A549 (cell line): ENCODE measurements at places on chromosomes 2 and 18.

- no peak for DNase-seq
Observed at GRCh38 chr2:16615687-16616615, 49.7 kb downstream of the CYRIA start.

DNA sequence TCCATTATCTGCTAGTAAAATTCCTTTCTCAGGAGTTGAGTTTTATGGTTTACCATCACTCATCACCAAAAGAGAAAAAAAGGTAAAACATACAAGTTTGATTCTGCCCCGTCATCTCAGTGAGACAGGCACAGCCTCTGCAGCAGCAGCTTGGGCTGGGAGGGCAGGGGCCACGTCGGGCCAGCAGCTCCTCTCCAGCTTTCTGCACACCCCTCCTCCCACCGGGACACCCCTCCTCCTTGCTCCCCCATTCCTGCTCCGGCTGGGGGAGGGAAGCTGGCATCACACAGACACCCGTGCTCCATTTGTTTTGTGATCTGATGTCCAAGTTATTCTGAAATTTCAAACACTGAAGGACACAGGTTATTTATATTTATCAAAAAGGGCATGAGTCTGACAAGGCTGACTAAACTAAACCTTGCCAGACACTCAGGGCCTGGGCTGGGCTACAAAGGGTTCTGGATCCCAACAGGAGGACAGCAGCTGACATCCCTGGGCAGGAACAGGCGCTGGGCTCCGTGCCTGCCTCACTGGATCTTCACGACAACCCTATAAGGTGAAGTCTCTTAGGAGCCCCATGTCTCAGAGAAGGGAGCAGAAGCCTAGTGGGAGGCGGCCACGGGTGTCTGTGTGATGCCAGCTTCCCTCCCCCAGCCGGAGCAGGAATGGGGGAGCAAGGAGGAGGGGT, 71.4 kb downstream of the HDAC4 start:
- no peak for DNase-seq

DNA sequence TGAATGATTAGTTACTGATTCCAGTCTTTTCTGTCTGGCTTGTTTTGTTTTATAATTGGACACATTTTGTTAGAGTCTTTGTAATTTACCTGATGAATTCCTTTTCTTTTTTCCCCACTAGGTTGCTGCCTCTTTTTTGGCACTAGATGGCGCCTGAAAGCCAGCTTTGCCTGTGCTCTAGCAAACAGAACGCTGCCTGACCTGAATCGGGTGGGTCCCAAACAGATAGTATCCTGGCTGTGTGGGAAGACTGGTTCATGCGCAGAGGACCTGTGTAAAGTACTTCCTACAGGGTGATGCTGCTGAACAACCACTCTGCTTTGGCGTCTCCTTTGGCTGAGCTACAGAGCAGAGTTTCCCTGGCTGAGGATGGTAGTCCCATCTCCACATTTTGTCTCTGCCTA, 288.2 kb downstream of the IKZF2 start:
- no peak for DNase-seq

GRCh38 chr2:46002507-46002883, 294.7 kb upstream of the EPAS1 start:
- DNase-seq: peak; percentile 37

DNA sequence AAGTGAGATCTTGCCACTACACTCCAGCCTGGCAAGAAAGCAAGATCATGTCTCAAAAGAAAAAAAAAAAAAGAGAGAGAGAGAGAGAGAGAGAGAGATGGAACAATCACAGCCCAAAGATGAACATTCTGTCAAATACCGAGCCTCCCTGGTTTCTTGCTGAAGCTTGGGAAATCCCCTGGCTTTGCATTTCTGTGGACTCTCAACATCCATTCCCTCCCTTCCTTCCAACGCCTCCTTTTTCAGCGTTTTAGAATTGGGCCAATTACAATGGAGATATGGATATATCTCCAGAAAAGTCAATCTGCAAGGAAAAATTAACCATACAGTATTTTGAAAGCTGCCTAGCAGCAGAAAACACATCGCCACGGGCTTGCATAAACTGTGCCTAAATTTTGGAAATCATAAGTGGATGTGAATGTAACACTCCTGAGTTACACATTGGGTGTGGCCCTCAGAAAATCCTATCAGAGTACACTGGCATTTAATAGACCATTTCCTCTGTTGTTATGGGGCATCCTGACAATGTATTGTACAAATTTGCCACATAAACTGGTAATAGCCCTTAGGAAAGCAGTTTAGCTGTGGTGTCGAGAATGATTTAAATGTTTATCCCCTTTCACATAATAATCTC, 67.2 kb upstream of the PHLPP1 start:
- no peak for DNase-seq

DNA sequence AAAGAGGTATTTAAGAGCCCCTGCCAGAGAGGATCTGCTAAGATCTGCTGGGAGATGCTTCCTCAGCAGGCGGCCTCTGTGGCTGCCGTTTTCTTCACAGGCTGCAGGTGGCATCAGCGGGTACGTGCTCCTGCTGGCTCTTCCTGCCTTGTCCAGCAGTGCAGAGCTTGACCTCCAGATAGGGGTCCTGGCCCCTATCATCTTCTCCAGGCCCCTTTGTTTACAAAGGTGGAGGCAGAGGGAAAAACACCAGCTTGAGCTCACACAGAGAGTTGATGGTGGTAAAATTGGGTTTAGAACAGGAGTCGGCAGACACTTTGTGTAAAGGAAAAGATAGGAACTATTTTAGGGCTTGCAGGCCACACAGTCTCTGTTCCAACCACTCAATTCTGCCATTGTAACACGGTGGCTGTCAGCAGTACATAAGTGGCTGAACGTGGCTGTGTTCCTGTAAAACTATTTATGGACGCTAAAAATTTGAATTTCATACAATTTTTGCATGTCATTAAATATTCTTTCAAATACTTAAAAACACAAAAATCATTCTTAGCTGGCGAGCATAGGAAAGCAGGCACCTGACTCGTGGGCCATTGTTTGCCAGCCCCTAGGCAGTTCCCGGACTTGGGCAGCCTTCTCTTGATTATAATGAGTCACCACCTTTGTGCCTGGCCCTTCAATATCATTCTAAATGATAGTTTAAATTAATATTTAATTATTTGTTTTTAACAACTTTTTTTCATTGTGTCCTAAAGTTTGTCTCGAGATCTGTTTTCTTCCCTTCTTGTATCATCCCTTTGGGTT, 98.2 kb upstream of the B3GNT7 start:
- peak; percentile 71 for DNase-seq

DNA sequence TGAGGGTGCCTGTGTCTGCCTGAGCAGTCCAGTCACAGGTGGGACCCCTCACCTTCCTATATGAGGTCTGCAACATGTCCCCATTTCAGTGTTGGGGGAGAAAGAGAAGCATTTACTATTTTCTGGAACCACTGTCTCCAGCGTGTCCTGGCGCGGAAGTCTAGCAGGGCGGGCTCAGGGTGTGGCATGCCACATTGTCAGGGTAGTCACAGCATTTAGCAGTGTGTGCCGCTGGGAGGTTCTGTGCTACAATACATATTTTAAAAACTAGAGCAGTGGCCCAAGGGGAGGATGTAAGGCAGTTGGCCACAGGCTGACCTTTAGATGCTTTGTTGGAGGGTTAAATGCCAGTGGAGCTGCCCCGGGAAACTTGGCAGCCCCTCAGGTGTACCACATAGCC, 12.5 kb downstream of the UBE2F start:
- DNase-seq: no peak

DNA sequence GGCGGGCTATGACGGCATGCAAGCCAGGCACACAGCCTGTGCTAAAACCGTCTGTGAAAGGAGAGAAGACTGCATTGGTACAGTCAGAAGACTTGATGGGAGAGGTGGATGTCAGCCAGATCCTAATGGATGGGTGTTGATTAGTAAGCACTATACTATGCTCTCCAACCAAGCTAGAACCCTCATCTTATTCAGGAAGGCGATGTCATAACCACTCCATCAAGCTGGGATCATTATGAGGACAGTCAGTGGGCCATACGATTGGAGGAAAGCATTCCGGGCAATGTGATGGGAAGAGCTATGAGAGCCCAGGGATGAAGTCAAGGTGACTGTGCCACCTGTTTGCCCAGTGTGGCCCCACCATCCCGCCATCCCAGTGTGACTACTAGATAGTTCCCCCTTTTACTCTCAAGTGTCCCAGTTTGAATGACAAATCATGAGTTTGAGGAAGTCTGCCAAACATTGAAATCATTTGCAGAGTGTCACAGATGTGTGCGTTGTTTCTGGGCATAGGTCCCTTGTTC, 66.4 kb downstream of the MRPS9 start:
- no peak for DNase-seq

DNA sequence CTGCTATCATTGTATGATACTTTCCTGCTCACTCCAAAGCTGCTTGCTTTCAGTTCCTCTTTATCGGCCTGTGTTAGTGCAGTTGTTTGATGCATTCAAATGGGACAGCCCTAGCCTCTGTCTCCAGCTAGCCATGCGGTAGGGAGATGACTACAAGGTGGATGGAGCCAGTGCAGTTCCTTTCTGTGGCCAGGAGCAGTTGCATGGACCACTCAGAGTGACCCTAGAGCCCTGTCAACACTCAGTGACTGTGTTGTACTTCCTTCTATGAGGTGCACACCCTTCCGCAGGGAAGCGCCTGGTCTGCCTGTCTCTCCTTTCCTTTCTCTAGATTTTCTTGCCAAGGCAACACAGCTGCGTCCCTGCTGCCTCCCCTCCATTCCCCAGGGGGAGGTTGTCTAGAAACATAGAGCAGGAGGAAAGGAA, 33.8 kb downstream of the KCNS3 start:
- no peak for DNase-seq

GRCh38 chr2:240401781-240402551, 33.5 kb upstream of the GPC1 start:
- DNase-seq: no peak

- no peak for DNase-seq
Observed at GRCh38 chr2:240873805-240874714, 5.4 kb downstream of the AGXT start.

GRCh38 chr2:96954011-96954846, 32.2 kb downstream of the FAM178B start:
- no peak for DNase-seq

DNA sequence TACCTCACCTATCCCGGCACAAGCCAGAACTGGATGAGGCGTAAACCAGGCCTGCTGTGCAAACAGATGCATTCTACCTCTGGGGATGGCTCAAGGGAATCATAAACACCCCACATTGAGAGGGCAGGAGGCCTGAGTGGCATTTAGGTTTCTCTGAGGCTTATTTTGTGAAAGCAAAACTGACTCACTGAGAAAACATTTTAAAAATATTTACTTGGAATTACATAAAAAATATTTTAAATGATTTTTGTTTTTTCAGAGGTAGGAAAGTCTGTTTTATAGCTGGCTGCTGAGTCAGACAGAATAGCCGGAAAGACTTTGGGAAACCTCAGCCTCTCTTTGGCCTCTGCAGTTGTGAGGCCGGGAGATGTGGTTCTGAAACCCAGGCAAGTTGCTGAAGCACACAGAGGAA, 244.1 kb downstream of the NCKAP5 start:
- peak; percentile 63 for DNase-seq

- no peak for DNase-seq
Observed at GRCh38 chr18:79585395-79586370, 93.9 kb upstream of the CTDP1 start.

GRCh38 chr2:171325886-171326585, 107.8 kb downstream of the METTL8 start:
- DNase-seq: no peak

GRCh38 chr2:128773641-128774319, 455.1 kb upstream of the HS6ST1 start:
- DNase-seq: no peak

- no peak for DNase-seq
Observed at GRCh38 chr18:58466636-58467205, 162.2 kb downstream of the ALPK2 start.

DNA sequence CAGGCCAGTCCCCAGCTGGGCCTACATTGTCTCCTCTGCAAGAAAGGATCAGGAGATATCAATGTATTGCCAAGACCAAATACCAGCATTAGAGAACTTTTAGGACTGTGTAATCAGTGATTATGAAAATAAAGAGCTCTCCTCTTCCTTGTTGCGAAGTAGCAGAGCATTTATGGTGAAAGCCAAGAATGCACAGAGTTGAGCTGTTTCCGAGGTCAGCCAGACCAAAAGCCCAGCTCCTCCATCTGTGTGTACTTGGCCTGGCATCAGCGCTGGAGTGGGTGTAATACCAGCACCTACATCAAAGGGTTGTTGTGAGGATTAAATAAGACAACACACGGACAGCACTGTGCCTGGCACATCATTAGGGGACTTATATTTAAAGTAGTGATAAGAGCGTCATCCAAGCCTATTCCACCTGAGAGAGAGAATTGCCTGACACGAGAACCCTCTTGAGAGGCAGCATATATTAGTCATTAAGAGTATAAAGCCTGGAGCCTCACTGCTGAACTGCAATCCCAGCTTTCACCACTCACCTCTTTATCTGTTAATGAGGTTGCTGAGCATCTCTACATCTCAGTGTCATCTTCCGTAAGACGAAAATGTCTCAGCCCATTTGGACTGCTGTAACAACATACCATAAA, 7.4 kb upstream of the SLC16A14 start:
- DNase-seq: no peak

DNA sequence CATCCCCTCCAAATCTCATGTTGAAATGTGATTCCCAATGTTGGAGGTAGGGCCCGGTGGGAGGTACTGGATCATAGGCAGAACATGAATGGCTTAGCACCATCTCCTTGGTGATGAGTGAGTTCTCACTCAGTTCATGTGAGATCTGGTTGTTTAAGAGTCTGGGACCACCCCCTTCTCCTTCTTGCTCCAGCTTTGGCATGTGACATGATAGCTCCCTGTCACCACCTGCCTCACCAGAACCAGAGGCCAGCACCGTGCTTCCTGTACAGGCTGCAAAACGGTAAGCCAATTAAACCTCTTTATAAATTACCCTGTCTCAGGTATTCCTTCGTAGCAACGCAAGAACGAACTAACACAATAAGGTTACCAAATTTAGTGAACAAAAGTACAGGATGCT, 95.4 kb downstream of the ZBTB7C start:
- DNase-seq: no peak

DNA sequence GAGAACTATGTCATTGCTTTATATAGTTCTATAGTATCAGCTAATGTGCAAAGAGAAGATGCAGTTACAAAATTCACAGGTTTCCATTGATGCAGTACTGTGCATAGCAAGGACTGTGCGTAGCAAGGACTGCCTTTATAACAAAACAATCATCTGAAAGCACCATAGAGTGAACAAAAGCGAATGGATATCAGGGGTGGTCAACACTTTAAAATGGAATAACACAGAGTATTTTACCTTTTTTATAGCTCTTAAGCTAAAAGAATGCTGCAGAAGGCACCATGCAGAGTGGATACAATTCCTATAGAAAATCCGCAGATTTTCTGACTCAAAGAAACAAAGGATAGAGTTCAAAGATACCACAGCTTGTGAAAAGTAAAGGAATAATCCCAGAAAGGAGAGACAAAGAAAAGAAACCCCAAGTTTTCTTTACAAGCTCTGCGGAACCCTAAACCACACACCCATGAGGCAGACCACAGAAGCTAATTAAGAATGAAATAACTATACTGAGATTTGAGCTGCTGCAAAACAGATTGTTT, 229.9 kb upstream of the DTNA start:
- DNase-seq: no peak

GRCh38 chr2:69741229-69741574, 732 bp upstream of the ANXA4 start:
- DNase-seq: peak; percentile 89

- DNase-seq: no peak
Observed at GRCh38 chr18:1246827-1247226, 342.2 kb downstream of the ADCYAP1 start.
